ENCODE measurements at places on chromosomes 2 and 18.

GRCh38 chr2:27209621-27210401, 2.0 kb upstream of the ATRAID start:
- DNase-seq = no peak

DNA sequence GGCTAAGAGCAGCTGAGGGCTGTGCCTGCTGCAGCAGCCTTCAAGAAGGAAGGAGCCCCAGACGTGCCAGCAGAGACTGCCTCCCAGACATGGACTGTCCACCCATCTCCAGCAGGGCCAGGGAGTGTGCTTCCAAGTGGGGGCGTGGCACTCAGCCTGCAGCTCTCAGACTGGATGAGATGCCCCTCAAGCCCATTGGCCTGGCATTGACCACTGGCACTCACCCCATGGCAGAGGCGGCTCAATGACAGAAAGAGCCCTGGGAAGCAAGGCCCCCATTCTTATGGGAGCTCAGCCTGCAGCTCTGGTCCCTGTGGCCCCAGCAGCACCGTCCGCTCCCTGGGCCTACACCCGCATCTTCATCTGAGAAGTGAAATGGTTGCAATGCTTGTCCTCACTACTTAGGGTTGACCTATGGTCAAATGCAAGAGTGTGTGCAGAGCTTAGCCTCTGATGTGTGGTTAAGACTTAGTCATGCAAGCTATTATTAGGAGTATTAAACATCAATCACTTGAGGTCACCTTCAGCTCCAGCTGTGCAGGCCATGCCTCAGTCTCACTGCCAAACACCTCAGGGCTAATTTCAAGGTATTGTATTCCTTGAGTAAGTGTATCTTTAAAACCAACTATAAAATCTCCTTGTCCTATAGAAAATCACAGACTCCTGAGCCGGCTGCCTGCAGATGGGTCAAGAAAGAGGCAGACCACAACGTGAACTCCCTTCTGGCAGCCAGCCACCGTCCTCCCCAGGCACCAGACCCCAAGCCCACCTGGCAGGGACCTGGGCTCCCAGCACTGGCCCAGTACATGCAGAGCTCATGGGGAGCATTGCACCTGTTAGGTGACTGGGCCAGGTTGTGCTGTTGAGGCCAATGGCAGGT, 194.8 kb downstream of the NDUFA10 start:
- no peak for DNase-seq

DNA sequence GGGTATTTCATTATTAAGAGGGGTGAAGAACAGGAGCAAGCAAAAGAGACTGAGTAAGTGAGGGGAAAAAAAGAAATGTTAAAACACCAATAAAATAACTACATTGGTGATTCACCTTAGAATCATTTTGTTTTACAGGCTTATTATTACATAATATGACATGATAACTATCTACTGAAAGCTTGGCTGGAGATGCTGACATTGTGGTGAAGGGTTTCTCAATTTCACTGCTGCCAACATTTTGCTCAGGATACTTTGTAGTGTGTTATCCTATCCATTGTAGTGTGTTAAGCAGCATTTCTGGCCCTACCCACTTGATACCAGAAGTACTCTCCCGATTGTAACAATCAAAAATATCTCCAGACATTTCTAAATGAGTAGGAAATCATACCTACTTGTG, 1564.6 kb upstream of the NXPH2 start:
- DNase-seq = no peak

DNA sequence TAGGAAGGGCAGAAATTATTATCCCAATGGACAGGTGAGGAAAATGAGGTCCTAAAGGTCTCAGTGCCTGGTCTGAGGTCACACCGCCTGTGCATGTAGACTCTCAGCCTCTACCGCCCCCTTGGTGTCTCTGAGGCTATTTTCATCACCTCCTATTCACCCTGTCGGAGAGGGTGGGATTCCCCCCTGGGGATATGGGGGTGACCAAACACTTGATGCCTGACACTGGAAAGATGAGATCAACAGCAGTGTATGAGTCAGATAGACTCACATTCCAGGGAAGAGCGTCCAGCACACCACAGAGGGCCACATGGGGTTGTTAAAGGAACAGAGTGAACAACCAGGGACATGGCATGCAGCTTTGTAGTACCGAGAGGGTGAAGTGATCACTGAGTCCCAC, 199.7 kb downstream of the SMAD2 start:
- no peak for DNase-seq

DNA sequence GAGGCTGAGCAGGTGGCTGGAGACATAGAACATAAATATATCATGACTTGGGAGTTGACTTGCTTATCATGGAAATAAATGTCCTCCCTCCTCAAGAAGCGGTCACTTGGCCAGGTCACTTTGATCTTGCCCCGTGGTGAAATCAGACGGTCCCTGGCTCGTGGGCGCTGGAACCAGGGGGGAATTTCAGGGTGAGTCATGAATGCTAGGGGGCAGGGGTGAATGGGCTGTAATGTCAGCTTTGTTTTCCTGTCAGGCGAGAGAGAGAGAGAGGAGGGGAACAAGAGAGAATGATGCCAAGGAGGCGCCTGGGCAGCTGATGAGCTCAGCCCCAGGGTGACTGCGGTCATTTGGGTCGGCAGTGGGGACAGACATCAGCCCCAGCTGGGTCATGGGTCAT, 47.7 kb downstream of the RRM2 start:
- DNase-seq = no peak

DNA sequence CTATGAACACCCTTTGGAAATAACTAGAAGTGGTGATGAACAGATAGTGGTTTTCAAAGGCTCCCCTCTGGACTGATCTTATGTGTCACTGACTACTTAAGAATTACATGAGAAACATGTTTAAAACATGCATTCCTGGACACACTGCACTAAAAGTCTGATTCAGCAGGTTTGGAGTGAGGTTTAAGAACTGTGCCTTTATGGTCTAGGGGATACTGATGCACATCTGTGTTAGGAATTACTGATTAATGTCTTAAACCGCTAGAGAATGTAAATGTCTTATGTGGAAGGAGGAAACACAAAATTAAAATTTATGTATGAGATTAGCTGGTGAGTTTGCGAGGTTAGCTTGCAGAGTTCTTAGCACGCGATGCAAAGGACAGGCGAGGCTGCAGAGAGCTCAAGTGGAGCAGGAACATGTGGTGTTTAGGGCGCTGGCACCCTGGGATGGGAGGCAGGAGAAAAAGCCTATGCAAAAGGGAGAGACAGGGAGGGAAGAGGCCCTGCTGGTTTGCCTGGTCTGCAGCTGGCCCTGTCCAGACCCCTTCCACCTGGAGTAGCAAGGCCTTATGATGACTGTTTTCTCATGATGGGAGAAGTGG, 11.7 kb downstream of the SH3YL1 start:
- no peak for DNase-seq

DNA sequence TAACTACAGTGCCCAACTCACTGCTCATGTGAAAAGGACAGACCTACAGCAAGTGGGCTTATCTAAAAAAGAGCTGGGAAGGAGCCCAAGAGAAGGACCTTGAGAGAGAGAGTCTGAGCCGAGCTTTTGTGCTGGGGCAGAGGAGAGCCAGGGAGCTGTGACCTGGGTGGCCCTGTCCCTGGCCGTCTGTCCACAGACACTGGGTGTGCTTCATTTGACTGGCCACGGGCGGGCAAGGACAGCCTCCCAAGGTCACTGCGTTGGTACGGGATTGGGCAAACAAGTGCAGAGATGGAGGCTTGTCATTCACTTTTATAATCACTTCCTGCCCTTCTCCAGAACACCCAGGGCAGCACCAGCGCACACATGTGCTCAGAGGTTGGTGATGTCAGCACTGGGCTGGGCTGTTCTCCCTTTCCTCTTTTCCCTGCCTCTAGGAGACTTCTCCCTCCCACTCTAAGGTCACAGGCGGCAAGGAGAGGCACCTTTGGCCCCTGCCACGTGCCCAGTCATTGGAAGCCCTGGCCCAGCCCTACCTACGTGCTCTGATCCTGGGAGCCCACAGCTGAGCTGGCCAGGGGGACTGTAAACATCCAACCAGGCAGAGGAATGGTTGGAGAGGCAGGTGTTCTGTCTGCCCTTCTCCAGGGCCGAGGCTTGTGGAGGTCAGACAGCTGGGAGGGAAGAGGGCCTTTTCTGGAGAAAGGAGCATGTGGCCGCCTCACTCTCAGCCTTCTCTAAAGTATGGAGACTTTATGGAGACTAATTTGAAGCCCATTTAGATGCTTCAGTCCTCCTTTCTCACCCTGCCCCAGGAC, 6.4 kb upstream of the PSD4 start:
- DNase-seq = no peak

DNA sequence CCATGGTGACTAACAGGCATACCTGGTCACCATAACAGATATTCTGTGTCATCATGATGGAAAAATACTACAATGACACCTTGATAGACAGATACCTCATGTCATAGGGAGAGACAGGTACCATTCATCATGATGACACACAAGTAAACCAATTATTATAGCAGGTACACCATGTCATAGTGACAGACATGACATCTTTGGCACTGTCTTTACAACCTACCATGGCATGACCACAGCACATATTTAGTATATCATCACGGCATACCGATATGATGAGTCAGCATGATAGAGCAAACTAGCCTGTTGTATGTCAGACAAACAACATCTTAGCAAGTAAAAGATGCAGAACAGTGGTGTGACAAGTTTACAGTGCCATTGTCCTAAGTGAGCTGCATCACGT, 101.3 kb upstream of the KLHL29 start:
- DNase-seq = no peak

GRCh38 chr2:223782629-223783028, 54.8 kb downstream of the AP1S3 start:
- DNase-seq = no peak

Data from memory B cell (primary cell).